AG08395 (cell line): ENCODE measurements at places on chromosomes 1 and 21.

DNA sequence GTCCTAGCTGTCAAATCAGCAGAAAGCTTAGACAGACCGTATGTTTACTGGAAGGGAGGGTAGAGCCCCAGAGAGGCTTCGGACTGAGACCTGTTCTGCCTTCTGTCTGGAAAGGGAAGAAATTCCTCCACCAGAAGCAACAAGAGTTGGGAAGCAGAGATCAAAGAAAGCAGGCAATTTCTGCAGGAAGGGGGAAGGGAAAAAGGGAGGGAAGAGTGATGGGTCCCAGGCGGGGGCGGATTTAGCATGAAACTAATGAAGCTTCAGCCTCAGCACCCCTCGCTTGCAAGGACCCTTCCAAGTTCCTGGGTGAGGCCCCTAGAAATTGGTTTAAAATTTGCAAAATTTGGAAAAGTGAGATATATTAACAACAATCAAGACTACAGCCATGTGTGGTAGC is 26.6 kb upstream of the FAM20B start:
- DNase-seq, result no peak

GRCh38 chr1:26158271-26158907 is 490 bp upstream of the FAM110D start:
- DNase-seq, result no peak

GRCh38 chr1:155968051-155968400 is 10.3 kb downstream of the ARHGEF2 start:
- DNase-seq, result no peak

DNA sequence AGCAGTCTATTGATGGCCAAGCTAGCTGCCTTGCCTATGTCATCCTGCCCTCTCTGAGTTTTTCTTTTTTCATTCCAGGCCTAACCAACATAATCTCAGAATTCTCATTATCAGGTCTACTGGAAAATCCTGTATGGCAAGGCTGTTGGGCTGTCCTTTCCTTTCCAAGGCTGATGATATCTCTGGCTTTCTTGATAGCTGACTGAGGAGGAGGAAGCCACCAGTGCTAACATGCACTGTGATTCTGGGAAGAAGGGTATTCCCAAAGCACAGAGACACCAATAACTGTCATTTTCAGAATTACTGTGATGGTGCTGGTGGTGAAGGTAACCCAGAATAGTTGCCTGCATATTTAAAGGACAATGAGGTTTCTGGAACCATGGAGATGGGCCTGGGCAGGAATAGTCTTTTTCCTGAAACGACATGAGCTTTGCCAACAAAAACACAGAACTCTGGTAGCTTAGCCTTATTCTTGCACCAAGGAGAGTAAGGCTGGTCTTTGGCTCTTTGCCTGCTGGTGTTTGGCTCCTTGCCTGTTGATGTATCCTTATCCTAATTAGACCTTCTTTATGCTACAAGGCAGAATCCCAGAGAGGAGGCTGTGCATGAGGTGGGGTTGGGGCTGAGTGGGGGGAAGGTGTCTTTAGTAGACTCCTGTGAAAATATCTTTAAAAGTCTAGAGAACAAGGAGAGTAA is 157.4 kb downstream of the TNFSF18 start:
- no peak for DNase-seq

DNA sequence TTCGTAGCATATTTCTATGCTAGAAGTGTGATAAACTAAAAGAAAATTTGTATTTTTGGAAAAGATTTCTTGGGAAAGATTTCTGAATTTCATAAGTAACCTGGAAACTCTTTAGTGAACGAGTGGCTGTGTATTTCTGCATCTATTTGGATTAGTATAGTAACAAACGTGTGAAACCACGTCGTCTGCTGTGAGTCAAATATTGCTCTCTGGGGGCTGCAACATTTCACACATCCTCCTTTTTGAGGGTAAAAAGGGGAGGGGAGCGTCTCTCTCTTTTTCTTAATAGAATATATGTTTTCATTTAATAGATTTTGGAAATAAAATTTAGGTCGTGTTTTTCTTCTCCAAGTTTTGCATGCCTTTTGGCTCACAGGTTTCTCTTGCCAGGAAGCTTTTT is 44.8 kb downstream of the LHX9 start:
- no peak for DNase-seq

DNA sequence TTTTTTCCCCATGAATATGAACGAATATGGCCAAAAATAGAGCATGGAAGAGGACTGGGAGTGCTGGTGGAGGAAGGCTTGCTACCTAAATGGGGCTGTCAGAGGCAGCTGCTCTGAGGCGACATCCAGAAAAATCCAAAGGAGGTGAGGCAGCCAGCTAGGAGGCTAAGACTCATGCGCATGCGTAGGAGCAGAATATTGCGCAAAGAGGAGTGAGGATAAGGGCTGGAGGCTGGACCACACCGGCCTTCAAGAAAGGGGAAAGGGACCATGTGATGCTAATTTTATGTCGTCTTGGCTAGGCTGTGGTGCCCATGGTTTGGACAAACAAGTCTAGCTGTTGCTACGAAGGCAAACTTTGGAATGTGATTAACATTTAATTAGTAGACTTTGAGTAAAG is 30.5 kb downstream of the HEYL start:
- no peak for DNase-seq

DNA sequence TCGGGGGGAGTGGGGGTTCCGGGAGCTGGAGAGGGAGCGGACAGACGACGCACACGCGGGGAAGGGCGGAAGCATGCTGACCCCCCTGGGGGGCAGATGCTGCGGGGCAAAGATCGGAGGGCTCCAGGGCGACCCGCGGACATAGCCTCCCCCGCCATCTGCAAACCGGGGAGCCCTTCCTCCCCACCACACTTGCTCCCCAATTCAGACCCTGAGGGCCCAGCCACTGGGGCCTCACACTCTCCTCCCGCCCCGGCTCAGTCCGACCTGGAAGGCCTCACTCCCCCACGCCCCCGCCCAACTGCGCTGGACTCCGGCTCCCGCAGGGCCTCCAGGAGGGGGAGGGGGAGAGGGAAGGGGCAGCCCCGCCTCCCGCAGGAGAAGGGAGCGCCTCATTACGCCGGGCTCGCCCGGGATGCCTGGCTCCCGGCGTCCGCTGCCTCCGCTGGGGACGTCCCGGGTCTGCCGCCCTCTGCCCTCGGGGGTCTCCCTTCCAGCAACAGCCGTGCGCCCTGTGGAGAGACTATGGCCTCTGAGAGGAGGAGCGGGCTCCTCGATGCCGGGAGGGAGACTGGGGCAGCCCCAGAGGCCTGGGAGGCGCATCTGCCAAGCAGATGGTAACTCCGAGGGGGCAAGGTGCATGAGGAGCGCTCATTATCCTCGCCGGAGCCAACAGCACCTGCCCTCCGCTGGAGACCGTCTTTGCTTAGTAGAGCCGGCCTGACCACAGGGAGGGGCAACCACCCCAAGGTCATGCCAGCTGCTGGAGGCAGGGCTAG is 636 bp upstream of the CAMK2N1 start:
- peak; percentile 40 for DNase-seq

- DNase-seq, result peak; percentile 91
These were observed 4.5 kb upstream of the CRABP2 start for GRCh38 chr1:156709757-156710489.

DNA sequence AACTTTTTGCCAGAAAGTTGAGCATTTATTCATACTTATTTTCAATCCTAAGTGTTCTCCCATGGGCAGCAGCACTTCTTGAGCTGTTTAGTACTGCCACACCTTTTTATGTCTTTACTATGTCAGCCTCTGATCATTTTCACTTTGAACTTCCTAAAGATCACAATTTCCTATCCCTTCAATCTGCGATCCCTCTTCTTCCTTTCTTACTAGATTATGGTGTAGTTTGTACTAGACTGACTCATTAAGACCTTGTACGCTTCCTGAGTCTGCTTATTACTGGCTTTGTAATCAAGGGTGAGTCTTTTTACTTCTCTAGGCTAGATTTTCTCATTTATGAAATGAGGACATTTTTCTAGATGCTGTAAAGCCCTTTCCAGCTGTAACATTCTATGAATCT is 55.1 kb downstream of the LRIG2 start:
- DNase-seq, result no peak

- no peak for DNase-seq
These were observed 7.1 kb downstream of the CLIC6 start for GRCh38 chr21:34675871-34676270.
